M059J (cell line): ENCODE measurements at places on chromosomes 11 and 22.

DNA sequence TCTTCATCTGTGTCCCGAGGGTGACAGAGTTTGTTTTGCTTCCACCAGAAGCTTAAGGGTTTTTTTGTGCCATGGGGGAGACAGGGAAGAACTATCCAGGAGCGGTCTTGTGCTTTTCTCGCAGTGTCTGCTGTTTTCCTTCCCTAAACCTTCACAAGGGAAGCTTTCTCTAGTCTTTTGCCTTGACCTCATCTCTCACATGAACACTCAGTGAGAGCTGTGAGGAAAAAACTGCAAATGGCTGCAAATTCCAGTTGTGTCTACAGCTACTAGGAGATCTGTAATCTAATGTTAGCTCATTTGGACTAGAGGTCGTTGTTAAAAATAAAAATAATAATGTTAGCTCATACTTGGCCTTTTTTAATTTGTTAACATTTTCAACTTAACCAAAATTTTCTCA lies 264.7 kb upstream of the SESN3 start:
- DNase-seq: no peak

- DNase-seq: no peak
These were observed 10.5 kb upstream of the PATL1 start for GRCh38 chr11:59679347-59679746.

GRCh38 chr11:69044111-69045013 lies 4.4 kb upstream of the TPCN2 start:
- peak; percentile 83 for DNase-seq

DNA sequence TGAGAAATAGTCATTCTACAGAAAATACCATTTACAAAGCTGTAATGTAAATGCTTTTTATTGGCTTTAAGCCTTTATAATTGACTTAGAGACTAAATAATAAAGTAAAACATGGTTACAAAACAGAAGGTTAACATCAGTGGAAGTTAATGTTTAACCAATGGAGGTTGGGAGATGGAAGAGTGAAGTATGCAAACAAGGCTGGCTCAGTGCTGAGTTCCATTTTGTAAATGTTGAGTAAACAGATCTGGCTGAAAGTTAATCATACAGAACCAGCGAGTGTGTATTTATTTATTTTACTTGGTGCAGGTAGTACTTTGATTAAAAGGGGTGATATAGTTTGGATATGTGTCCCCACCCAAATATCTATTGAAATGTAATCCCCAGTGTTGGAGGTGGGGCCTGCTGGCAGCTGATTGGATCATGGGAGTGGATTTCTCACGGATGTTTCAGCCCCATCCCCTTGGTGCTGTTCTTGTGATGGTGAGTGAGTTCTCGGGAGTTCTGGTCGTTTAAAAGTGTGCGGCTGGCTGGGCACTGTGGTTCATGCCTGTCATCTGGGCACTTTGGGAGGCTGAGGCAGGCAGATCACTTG lies 827.4 kb downstream of the OPCML start:
- no peak for DNase-seq

GRCh38 chr11:105854269-105854668 lies 167.8 kb downstream of the MSANTD4 start:
- DNase-seq: no peak

- DNase-seq: no peak
These were observed 5.9 kb downstream of the EFEMP2 start for GRCh38 chr11:65866509-65867283.

GRCh38 chr22:25120093-25120561 lies 79.5 kb upstream of the CRYBB3 start:
- peak; percentile 32 for DNase-seq

DNA sequence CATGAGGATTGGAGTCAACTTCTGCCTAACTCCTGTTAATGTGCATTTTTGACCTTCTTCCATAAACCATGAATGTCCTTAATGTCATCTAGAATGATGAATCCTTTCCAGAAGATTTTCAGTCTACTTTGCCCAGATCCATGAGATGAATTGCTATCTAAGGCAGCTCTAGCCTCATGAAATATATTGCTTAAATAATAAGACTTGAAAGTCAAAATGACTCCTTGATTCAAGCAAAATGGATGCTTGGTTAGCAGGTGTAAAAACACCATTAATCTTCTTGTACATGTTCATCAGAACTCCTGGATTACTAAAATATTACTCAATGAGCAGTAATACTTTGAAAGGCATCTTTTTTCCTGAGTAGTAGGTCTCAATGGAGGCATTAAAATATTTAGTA lies 238.5 kb upstream of the ZC3H12C start:
- no peak for DNase-seq

DNA sequence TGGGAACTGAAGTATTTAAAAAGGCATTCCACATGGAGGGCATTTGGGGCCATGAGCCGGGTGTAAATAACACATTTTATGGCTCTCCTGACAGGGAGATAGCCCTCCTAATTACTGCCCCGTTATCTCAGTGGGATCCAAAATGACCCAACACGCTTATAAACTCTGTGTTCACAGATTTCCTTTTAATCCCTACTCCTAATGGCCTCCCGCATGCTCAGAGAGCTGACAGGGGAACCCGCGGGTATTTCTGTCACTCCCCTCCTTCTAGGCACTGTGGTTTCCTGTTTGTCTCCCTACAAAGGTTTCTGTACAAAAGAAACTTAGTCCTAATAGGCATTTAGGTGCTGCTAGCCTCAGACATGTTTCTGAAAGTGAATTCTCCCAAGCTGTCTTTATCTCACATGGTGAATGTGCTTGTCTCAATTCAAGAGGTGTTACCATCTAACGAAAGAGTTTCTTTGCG lies 202.8 kb upstream of the SEZ6L start:
- DNase-seq: no peak

- no peak for DNase-seq
These were observed 4.2 kb downstream of the ARHGAP1 start for GRCh38 chr11:46696212-46696558.

GRCh38 chr11:46120346-46121300 lies 631 bp downstream of the PHF21A start:
- peak; percentile 82 for DNase-seq

DNA sequence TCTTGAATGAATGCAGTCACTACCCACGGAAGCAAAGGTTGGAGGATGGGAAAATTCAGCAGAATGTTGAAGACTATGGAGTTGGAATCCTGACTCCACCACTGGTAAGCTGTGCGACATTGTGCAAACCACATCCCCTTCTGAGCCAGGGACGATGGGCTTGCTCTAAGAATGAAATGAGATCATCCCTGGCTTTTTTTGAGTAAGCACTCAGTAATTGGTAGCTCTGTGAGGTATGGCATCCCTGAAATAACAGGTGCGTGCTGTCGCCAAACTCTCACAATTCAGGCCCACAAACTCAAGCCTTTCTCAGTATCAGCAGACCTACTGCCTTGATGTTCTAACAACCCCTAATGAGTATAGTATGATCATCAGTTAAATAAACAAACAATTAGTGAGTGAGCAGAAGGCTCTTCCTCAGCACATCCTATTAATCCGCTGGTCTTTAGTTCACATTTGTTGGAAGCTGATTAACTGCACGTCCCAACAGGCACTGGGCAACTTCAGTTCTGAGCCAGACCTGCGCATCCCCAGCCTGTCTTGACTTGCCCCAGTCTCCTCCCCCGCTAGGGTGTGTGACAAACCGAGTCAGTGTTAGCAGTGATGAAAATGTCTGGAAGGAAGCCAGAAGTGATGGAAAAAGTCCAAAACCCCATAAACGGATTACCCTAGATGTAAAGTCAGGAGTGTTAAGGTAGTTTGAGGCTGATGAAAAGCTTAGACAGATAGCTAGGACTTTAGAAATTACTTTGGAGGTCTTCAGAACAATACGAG lies 235.5 kb downstream of the GRIK4 start:
- DNase-seq: no peak

- DNase-seq: no peak
These were observed 31.0 kb upstream of the ISX start for GRCh38 chr22:35034963-35035362.

DNA sequence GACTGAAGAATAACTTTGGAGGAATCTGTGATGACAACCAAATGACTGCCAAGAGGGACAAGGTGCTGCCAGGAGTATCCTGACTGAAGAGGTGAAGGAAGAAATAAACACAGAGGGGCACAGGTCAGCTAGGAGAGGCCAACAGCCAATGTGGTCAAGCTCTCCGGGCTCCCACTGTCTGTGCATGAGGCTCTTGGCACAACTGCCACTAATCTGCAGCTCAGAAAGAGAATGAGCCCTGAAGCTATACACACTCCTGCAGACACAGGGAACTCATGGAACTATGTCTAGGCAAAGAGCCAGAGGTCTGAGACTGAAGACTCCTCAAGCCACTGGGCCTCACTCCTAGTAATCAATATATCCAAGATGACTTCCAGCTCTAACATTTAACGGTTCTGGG lies 7.0 kb downstream of the THRSP start:
- peak; percentile 60 for DNase-seq

- peak; percentile 98 for DNase-seq
These were observed 2.2 kb downstream of the TNKS1BP1 start for GRCh38 chr11:57322256-57323166.

GRCh38 chr11:45383224-45383623 lies 97.1 kb upstream of the SYT13 start:
- DNase-seq: peak; percentile 67

GRCh38 chr11:2480874-2481220 lies 36.0 kb downstream of the KCNQ1 start:
- DNase-seq: no peak

DNA sequence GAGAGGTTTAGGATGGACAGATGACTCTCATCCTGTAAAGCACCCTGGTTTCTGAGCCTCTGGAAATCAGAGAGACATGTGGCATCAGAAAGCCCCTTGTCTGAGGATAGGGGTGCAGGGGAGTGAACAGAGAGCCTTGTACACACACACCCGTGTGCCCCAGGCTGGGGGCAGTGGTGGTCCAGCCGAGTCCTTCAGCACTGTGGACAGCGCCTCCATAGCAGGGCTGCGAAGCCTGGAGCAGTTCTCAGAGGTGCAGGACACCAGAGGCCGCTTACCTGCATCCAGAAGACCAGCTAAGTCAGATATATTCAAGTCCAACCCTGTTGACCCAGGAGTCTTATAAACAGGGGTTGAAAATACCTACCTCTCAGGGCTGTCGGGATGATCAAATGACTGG lies 11.5 kb upstream of the IGSF9B start:
- DNase-seq: no peak

- peak; percentile 60 for DNase-seq
These were observed 69.4 kb upstream of the FGF3 start for GRCh38 chr11:69888483-69889181.

DNA sequence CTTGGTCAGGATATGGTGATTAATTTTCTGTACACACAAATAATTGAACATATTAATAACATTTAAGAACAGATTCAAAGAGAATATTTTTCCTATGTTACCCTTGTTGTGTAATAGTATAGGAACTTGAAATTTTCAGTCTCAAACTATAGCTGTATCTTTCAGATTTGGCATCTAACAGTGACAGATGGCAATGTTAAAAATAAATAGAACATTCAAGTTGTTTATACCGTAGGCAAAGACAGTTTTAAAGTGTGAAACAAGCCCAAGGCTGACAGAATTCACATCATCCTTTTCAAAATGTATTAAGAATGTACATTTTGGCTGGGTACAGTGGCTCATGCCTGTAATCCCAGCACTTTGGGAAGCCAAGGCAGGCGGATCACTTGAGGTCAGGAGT lies 92.6 kb upstream of the TP53AIP1 start:
- no peak for DNase-seq

DNA sequence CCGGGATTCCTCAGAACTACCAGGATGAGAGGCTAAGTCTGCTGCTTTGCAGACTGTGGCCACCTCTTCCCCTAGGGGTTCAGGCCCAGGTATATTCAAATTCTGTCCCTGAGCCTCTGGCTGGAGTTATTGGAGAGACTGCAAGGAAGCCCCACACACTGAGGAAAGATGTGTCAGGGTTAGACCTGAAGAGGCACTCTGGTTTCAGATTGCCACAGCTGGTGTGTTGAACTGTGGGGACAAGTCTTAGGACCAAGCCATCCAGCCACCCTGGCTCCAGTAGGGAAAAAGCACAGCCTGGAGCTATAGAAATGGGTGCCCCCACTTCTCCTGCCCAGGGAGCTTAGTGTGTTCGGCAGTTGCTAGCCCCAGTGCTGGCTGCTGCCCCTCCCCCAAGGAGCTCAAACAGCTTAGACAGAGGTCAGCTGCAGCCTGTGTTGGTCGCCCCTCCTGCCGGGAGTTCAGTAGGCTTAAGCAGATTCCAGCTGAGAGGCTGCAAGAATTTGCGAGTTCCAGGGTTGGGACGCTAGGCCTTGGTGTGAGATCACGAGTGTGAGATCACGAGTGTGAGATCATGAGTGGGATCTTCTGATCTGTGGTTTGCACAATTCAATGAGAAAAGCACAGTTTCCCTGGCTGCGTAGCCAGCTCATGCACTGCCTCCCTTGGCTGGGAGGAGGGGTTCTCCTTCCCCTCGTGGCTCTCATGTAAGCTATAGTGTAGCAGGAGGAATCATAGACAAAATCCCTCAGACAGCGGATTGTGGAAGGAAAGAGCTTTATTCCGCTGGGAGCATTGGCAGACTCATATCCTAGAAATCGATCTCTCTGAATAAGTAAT lies 552.1 kb upstream of the CHORDC1 start:
- no peak for DNase-seq

GRCh38 chr11:68998390-68998911 lies 14.6 kb downstream of the MRGPRF start:
- peak; percentile 36 for DNase-seq

DNA sequence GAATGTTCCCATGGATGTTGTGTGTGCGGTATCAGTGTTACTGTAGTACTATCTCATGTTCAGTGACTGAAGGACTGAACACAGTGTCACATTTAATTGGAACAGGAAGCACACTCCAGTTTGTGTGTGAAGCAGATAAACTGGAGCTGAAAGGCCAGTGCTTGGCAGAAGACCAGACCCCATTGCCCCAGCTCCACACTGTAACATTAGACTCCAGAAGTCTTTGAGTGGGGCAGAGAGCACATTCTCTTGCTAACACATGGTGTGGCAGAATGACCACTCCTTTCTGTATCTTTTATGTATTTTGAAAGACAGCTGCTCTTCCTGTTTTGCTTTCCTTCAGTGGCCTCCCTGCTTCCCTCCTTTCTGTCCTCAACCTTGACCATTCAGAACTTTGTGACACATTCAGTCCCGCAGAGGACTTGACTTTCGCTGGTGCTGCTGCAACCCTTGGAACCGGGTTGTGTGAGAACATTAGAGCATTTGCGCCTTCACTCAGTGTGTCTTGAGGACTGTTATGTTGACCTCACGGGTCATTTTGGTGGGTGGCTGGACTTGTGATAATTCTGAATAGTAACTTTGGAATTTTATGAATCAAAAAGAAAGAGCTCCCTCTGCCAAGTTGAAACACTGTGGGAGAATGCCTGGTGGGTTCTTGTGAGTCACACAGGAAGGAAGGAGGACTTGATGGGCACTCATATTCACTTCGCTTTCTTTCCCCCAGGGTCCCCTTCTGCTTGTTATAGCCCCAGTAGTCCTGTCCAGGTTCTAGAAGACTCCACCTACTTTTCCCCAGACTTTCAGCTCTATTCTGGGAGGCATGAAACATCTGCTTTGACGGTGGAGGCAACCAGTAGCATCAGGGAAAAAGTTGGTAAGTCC lies 26.4 kb downstream of the AMOTL1 start:
- peak; percentile 98 for DNase-seq

DNA sequence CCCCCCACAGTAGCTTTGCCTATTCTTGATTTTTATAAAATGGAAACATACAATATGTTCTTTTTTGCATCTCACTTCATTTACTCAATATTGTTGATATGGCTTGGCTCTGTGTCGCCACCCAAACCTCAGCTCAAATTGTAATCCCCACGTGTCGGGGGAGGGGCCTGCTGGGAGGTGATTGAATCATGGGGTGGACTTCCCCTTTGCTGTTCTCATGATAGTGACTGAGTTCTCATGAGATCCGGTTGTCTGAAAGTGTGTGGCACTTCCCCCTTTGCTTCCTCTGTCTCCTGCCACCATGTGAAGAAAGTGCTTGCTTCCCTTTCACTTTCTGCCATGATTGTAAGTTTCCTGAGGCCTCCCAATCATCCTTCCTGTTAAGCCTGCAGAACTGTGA lies 431.3 kb downstream of the MN1 start:
- no peak for DNase-seq
